ENCODE measurements at places on chromosomes 16 and 17.

- peak; percentile 57 for DNase-seq
- no peak overlapping the region for H3K4me3 ChIP-seq
- H3K27ac ChIP-seq = no peak overlapping the region
- no peaks in the 10 kb centered on the region for H3K36me3 ChIP-seq
- H3K4me1 ChIP-seq = peaks cover 8% of the 10 kb centered on the region
- no peaks in the 10 kb centered on the region for H3K27me3 ChIP-seq
Measured at GRCh38 chr16:57045694-57046381, 46.5 kb upstream of the CPNE2 start.

- H3K27ac ChIP-seq = no peak overlapping the region
- peak; percentile 83 for DNase-seq
- H3K4me1 ChIP-seq = peaks cover 5% of the 10 kb centered on the region
- no peaks in the 10 kb centered on the region for H3K36me3 ChIP-seq
Measured at GRCh38 chr16:4330277-4330874, 14.5 kb downstream of the GLIS2 start.

DNA sequence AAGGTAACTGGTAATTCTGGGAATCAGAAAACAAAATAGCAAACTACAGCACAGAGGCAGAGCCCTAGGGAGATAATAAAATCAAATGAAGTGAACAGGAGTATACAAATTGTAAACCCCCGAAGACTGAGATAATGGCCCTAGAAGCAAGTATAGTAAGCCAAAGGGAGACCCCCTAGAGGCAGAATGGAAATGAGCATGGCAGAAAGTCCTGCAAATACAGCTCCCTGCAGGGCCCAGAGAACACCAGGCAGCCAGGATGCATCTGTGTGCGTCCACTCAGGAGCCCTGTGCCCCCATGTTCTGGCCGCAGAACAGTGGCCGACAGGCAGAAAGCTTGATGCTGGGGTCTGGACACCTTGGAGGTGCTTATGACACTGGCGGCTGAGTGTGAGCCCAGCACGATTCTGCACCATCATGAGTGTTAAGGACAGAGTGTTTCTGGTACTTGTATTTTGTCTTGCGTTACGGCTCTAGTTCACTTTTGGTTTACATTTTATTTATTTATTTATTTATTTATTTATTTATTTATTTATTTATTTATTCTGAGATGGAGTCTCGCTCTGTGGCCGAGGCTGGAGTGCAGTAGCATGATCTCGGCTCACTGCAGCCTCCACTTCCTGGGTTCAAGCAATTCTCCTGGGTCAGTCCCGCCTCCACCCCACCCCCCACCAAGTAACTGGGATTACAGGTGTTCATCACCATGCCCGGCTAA is 48.7 kb downstream of the RGS9 start:
- no peak overlapping the region for H3K27ac ChIP-seq
- H3K27me3 ChIP-seq = no peaks in the 10 kb centered on the region
- DNase-seq = no peak
- H3K4me1 ChIP-seq = no peaks in the 10 kb centered on the region
- no peaks in the 10 kb centered on the region for H3K36me3 ChIP-seq

DNA sequence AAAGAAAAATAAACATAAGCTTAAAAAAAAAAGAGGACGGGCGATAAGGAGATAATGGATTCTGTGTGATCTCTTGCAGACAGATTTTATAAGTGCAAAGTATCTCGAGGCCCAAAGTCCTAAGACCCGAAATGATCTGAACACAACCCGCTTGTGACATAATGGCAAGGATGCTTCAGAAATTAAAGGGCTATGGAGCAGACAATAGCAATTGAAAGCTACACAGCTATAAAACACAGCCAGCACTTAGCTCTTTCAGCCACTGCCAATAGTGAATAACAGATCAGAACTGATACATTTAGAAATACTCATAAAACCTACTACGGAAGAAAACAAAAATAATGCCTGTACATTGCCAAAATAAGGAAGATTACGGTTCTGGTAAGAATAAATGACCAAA is 117.5 kb downstream of the ZFHX3 start:
- no peak for DNase-seq
- no peaks in the 10 kb centered on the region for H3K27me3 ChIP-seq
- no peaks in the 10 kb centered on the region for H3K4me1 ChIP-seq
- H3K36me3 ChIP-seq = no peaks in the 10 kb centered on the region

All from transverse colon (tissue), 4 donors.